ENCODE measurements at places on chromosomes 11 and 22.
A peak's percentile ranks its signal among the peaks of the same experiment; 100 is the strongest.

GRCh38 chr22:46418827-46419226, 83.3 kb downstream of the TRMU start:
- no peak for DNase-seq

GRCh38 chr11:116373104-116373944, 399.5 kb downstream of the BUD13 start:
- no peak for DNase-seq

DNA sequence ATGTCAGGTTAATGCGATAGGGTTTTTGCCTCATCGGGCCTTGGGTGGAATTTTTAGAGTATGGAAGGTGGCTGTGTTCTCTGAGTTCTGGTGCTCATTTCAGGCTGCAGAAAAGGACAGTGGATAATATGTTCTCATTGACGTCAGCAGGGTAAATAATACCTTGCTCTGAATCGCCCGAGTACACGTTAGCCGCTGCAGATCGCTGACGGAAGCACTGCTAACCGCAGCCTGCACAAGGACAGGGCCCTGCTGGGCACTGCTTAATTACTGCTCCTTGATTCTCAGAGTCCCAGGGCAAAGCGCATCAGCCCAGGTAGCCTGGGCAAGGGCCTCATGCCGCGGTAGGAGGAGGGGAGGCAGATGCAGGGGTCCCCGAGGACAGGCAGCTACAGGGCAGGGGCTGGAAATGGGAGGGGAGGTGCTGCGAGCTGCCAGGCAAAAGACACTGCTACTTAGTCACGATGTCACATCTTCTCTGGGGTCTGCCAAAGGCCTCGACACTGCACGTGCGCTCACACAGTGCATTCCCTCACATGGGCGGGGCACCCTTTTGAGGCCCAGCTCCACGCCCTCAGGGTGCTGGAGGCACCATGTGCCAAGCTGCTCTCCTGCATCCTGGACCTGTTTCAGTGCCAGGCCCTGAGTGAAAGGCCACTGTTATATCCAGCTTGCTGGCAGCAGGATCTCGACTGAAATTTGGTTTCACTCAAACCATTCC, 35.2 kb downstream of the PPP2R1B start:
- DNase-seq = peak; percentile 74

DNA sequence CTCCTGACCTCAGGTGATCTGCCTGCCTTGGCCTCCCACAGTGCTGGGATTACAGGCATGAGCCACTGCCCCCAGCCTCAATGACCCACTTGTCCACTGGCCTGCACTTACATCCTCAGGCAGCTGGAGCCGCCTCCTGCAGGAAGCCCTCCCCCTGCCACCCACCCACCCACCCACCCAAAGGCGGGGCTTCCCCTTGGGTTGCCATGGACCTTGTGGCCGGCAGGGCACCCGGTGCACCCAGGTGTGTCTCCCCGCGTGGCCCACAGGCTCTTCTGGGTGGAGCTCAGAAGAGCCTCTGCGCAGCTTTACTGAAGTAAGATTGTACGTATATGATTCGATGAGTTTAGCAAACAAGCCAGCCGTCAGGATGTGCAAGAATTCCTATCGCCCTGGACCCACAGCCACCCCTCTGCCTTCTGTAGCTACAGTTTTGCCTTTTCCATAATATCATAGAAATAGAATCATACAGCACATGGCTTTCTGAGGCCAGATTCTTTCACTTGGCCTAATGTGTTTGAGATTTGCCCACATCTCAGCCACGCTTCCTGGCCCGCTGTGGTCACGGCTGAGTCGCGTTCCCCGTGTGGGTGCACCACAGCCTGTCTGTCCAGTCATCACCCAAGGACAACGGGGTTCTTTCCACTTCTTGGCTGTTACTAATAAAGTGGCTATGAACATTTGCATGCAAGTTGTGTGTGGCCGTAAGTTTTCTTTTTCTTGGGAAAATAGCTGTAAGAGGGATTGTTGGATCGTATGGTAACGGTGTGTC, 5.3 kb upstream of the BRSK2 start:
- DNase-seq = no peak

- no peak for DNase-seq
Observed at GRCh38 chr11:102316346-102316904, 859 bp upstream of the BIRC3 start.

DNA sequence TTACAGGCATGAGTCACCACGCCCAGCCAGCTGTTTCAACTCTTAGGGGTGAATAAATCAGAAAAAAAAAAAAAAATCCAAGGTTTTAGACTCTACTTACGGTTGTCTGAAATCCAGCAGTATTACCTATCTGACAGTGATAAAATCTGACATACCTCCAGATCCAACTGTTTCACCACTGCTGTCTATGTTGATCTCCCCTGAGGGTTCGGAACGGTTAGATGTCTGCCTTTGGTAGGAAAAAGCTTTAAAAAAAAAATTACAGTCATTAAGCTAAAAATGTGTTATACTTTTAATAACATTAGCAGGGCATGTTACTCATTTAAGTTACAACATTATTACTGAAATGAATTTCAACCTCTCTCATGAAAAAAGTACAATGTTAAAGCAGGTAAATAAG, 21.1 kb downstream of the NCAPD3 start:
- DNase-seq = no peak

- DNase-seq = no peak
Observed at GRCh38 chr11:82462608-82463242, 270.9 kb downstream of the FAM181B start.

DNA sequence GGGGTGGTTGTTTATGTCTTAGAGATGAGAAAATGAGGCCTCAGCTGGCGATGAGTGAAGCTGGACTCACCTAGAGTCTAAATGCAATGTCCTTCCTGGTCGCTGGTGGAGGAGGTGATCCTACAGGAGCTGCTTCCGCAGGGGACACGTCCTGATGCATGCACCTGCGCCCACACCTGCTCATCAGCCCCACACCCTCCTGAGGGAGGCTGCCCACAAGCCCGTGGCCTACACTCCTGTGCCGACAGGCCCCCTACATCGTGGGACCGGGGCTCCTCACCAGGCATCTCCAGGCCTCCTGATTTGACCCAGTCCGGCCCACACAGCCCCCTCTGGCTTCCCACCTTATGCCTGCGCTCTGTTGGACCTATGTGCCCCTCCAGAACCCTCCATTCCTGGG, 857.2 kb downstream of the TBC1D22A start:
- DNase-seq = no peak

DNA sequence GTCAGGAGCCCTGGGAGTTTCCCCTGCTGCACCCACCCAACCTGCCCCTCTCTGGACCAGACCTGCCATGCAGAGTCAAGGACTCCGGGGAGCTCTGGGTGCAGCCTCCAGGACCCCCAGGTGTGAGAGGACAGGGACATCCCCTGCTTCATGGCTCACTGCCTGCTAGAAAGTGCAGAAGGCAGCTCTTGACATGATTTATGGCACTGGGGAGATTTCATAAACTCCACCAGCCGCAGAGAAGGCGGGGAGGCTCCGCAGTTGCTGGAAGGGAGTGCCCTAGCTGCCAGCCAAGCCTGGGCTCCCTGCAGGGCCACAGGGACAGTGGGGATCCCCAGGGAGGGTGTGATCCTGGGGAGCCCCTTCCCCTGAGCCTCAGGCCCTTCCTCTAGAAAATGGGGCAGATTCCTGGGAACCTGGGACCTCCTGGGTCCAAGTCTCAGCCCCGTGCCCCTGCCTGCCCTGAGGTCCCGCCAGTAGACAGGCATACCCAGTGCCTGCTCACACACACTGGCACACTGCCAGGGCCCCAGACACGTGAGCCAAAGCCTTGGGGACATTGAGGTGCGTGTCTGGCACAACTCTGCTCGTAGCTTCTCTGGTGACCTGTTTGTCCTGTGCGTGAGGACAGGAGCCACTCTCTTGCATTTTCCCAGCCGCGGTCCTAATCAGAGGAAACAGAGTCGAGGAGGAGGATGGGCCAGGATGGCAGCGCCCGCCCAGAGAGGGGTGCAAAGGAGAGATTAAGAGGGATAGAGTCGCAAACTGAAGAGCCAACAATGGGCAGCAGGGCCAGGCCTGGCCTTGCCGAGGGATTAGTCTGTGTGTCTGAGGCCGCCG, 13.8 kb downstream of the CABP7 start:
- no peak for DNase-seq

Measured in RPMI7951 (cell line).